Kidney glomerular epithelial cell (primary cell): ENCODE measurements at places on chromosomes 3 and 15.
A peak's percentile ranks its signal among the peaks of the same experiment; 100 is the strongest.

DNA sequence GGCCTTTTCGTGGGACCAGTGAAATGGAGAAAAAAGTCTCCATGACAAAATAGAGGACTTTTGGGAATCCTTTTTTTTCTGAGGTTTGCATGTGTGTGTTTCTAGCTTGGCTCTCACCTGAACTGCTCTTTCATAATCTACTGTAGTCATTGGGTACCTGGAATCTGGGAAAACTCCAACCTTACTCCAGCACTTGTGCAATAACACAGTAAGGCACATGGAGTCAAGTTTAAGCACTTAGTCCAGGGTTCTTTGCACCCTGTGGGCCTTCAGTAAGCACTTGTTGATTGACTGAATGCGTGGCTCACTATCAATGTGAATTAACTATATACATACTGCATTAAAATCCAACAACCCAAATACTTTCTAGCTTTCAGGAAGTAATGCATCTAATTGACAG is 299.5 kb downstream of the ZBTB20 start:
- no peak for DNase-seq

GRCh38 chr15:51075826-51076523 is 18.7 kb downstream of the TNFAIP8L3 start:
- no peak for DNase-seq

GRCh38 chr3:127455541-127456450 is 134.7 kb downstream of the TPRA1 start:
- peak; percentile 40 for DNase-seq

GRCh38 chr3:148588291-148588690 is 109.4 kb upstream of the AGTR1 start:
- DNase-seq, result no peak

DNA sequence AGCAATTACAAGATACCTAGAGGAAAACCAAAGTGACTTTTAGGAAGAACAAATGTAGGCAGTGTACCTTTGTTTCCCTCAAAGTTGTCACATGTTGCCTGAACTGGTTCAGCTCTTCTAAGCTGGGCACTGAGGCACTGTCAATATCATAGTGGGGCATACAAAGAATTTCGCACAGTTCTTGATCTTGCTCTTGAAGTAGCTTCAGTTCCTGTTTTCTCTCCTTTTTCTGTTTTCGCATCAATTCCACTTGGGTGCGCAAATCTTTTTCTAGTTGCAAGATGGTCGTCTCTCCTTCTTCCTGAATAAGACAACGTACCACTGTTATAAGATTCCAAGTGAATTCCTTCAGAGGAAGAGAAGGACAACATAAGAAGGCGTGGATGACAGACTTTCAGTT is 12.7 kb downstream of the PRC1 start:
- no peak for DNase-seq

DNA sequence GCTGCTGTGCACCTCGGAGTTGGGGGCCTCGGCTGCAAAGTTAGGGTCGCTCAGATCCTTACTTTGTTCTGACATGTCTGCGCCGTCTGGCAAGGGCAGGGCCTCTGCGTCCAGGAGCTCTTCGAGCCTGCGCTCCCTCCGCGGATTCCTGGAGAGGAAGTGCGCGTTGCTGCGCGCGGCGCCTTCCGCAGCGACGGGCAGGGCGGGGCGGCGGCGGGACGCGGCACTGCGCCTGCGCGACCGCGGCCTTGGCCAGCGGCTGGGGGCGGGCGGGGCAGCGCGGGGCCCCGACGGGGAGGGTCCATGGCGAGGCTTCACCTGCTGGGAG is at the start of gene NDN:
Gene NDN (minus strand): TSS at position 163 of the 328 bp plus-strand sequence. CDS start 88 bp downstream, at position 75.
- DNase-seq, result no peak

GRCh38 chr15:89461386-89461785 is 35.0 kb downstream of the RHCG start:
- no peak for DNase-seq

- peak; percentile 47 for DNase-seq
These were observed 11.8 kb upstream of the UACA start for GRCh38 chr15:70775160-70775559.

- no peak for DNase-seq
These were observed 192.9 kb upstream of the NECTIN3 start for GRCh38 chr3:110878692-110879091.

GRCh38 chr3:134665243-134665642 is 14.4 kb upstream of the KY start:
- DNase-seq, result no peak

GRCh38 chr3:50585919-50586762 is 16.8 kb downstream of the HEMK1 start:
- no peak for DNase-seq

GRCh38 chr15:52291204-52291603 is 4.4 kb downstream of the MYO5C start:
- no peak for DNase-seq

GRCh38 chr3:97161169-97161568 is 346.8 kb downstream of the EPHA6 start:
- no peak for DNase-seq

DNA sequence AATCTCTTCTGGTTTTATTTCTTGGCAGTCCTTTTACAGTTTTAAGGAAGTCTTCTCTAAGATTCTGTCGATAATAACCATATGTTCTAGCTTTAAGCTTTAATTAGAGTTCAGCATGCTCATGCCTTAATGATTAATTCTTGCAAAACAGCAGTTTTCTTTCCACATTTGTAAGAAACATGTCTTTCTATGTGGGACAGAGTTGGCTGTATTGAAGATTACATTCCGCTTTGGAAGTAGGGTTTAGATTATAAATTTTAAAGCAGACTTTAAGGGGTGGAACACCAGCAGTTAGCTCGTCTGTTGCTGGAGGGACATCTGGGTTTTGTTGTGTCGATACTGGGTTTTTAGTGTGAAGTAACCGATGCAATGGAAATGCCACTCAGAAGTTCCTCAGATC is 35.3 kb downstream of the SQOR start:
- DNase-seq, result no peak

GRCh38 chr3:134035836-134036235 is 6.1 kb upstream of the SLCO2A1 start:
- no peak for DNase-seq

DNA sequence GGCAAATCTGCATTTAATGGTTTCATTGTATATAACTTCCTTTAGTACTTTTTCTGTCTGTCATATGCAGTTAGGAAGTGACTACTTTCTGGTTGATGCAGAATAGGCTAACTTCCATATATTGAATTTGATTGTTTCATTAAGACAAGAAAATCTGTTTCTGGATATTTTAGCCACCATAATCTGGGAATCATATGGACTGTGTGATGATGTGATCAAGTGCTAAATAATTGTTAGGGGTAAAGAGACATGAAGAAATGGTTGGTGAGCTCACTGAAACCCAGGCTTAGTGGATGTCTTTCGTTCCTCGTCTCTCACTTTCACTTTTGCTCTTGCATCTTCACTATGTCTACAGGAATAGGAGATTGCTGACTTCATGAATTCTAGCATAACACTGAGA is 3.5 kb upstream of the MNS1 start:
- DNase-seq, result peak; percentile 40

GRCh38 chr15:62068071-62068809 is 1.5 kb downstream of the C2CD4A start:
- peak; percentile 3 for DNase-seq

DNA sequence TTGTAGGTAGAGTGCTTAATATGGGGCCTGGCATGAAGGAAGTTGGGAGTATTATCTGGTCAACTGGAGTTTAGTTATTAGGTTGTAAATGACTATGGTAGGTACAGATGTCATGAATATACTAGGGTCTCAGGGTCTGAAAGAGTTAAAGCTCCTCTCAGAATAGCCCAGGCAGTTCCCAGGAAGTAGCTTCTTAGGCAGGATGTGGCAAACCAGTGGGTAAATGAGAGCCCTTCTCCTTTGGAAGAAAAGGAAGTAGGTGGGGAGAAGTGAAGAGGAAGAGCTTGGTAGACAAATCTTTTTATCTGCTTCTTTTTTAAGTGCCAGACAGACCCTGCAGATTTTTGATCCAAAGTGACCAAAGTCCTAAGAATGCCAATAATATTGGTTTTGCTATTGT is 24.5 kb downstream of the MAP2K1 start:
- no peak for DNase-seq

GRCh38 chr15:44542596-44542995 is 5.6 kb downstream of the EIF3J start:
- DNase-seq, result no peak
